ENCODE measurements at places on chromosomes 11 and 22.

- DNase-seq = peak; percentile 90
These were observed at the start of gene PLA2G6 for GRCh38 chr22:38181453-38182200. PLA2G6 (minus strand) TSS chr22:38181830; CDS start chr22:38169426, 12,404 bp downstream.

DNA sequence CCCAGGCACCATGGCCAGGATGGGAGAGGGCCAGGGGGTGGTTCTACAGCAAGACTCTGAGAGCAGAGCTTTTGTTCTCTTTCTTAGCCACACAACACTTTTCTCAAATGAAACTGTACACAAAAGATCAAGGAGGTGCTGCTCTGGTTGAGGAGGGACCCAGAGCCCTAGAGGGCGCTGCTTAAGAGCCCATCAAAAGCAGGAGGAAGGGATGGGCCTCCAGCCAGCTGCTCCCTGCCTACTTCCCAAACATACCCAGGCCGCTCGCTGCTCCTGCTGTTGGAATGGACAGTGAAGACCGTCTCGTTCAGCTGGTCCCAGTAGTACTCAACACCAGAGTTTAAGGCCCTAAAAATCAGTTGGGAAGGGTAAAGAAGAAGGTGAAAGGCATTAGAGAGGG is 18.4 kb upstream of the CHRM4 start:
- DNase-seq = peak; percentile 40

DNA sequence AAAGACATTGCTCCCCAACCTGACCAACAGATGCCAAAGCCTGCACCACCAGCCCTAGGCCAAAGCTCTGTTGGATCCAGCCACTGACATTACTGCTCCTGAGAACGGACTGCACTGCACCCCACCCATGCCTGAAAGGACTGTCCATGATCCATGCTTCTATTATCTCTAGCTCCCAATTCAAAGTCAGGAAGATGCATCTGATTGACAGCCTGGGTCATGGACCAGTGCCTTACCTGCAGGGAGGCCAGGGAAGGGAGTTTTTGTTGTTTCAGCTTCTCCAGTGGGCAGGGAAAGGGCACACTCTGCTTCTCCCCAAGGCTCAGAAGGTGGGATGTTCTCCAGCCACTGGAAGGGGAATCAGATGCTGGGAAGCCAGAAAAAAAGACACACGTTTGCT is 4.8 kb upstream of the PRDM11 start:
- DNase-seq = no peak

- DNase-seq = no peak
These were observed 248.1 kb downstream of the DLG2 start for GRCh38 chr11:85379066-85379465.

DNA sequence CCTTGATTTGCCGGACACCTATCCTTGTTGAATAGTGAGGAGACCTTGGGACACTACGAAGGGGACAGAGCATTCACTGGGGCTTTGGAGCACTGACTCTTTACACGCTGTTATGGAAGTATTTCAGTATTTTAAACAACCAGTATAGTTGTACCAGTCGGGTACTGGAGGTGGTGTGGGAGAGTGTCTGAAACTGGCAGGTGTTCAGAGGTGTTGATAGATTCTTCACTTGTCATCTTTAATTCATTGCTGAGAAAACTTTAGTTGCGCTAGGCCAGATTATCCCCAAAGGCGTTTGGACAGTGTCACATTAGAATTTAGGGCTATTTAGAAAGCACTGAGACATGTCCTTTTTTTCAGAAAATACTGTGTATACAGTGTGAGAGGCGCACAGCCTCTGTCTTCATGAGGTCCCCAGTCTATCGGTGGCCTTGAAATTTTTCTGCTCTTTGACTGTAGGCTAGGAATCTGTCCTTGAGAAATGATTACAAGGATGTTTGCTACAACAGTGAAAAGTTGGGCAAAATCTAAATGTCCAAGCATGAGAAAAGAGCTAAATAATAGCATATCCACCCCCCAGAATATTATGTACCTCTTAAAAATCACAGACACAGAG is 69.7 kb downstream of the TEAD1 start:
- no peak for DNase-seq

DNA sequence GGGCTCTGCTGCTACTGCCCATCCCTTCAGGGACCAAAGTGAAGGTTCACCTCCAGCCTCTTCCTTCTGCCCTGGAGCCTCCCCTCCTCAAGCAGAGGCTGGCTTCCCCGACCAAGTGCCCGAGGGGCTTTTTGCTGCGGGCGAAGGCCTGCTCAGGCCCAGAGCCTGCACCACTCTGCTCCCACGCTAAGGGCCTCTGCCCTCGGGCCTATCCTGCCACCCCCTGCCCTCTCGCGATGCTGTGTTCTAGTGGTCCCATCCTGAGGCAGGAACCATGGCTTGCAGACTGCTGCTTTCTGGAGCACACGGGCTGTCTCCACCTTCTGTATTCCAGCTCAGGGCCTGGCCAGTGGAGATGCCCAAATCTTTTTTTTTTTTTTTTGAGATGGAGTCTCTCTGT is 8.9 kb upstream of the TNFRSF13C start:
- no peak for DNase-seq

- DNase-seq = peak; percentile 98
These were observed 8.0 kb downstream of the C11orf52 start for GRCh38 chr11:111926505-111927391.

DNA sequence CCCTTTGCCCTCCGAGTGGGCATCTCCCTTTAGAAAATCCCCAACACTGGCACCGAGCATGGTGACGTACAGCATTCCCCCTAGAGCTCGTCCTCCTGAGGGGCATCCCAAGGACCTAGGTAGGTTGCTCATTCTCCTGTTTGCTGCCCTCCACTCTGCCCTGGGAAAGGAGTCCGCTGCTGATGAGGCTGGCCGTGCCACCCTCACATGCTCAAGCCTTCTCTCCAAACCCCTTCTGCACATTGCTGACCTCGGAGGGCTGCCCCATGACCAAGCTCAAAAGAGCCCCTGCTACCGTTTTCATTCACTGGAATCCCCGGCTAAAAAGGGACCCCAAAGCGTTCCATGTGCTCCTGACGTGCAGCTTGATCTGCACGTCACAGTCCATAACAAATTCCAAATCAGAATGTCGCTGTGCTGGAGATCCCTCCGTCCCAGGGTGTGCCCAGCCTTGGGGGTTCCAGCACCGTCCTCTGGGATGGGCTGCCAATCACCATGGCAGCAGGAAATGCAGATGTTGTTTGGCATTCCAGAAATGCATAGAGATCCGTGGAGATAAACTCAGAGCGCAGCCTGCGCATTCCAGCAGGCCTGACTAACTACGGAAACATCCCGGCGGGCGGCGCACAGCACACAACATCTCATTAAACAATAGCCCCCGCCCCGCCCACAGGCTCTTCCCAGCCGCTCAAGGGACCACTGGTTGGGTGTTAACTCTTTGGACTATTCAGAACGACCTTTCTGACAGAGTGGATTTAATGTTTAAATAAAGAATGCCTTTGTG is 26.3 kb upstream of the GNB1L start:
- no peak for DNase-seq

GRCh38 chr11:111765320-111765983 is 737 bp downstream of the PPP2R1B start:
- DNase-seq = peak; percentile 40
